Fibroblast of skin of scalp (primary cell): ENCODE measurements at places on chromosomes 7 and 10.
A peak's percentile ranks its signal among the peaks of the same experiment; 100 is the strongest.

DNA sequence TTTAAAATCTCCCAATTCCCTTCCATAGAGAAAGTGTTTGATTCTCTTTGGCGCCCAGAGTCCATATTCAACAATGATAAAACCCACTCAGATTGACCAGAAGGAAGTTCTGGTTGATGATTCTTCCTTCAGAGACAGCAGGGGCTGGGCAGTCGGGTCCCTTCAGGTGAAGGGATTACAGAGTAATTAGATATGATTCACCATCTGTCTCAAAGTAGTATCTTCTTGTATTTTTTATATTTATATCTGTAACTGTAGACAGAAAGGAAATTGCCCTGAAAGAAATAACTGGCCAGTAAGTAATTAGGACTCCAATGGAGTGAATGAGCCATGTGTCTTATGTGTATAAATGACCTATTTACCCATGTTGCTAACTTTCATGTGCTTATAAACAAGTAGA lies 156.0 kb downstream of the PLCE1 start:
- no peak for DNase-seq

GRCh38 chr7:90931986-90932916 lies 332.0 kb upstream of the FZD1 start:
- no peak for DNase-seq

DNA sequence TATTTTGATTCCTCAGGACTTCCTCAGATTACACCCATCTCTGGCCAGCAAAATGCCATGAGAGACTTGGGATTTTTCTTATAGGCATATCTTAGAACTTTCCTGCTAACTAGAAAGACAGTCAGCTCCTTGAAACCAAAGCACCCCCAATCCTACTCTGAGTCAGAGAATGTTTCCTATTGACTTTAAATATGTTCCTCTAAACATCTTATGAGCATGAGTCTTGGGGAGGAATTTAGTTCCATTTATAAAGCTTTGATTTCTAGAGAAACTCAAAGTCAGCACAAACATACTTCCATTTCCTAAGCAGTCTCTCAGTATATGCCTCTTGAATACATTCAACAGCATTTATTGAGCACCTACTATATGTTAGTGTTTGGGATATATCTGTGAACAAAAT lies 128.5 kb downstream of the INHBA start:
- peak; percentile 63 for DNase-seq

- peak; percentile 29 for DNase-seq
These were observed 3.4 kb upstream of the IL6 start for GRCh38 chr7:22723637-22724036.

GRCh38 chr10:86071145-86071544 lies 295.4 kb downstream of the GRID1 start:
- no peak for DNase-seq

DNA sequence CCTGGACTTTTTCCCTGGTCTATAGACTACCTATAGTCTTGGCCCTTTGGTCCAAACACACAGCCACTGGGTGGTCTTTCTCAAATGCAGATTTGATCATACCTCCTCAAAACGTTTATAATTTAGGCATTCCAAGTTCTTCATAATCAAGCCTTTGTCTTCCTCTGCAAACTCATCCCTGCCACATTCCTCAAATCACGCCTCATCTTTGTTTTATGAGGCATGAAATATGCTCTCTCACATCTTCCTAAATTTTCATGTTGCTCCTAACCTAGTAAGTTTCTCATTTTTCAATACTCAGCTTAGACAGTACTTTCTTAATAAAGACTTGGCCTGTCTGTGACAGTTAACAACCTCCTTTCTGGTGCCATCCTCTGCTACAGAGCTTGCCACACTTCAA lies 10.9 kb upstream of the HERC4 start:
- peak; percentile 38 for DNase-seq

GRCh38 chr10:60021361-60021760 lies 115.0 kb upstream of the CCDC6 start:
- no peak for DNase-seq

DNA sequence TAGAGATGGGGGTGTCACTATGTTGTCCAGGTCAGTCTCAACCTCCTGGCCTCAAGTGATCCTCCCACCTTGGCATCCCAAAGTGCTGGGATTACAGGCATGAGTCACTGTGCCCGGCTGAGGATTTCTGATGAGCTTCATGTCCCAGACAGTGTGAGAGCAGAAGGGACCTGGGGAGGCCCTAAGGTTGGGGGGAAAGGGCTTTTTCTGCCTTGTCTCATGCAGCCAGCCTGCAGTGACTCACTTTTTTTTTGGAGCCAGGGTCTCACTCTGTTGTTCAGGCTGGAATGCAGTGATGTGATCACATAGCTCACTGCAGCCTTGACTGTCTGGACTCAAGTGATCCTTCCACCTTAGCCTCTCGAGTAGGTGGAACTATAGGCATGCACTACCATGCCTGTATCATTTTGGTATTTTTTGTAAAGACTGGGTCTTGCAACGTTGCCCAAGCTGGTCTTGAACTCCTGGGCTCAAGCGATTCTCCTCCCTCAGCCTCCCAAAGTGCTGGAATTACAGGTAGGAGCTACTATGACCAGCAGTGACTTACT lies 14.6 kb downstream of the COL26A1 start:
- DNase-seq, result peak; percentile 66

- peak; percentile 46 for DNase-seq
These were observed 44.9 kb downstream of the MYPN start for GRCh38 chr10:68154211-68154497.

DNA sequence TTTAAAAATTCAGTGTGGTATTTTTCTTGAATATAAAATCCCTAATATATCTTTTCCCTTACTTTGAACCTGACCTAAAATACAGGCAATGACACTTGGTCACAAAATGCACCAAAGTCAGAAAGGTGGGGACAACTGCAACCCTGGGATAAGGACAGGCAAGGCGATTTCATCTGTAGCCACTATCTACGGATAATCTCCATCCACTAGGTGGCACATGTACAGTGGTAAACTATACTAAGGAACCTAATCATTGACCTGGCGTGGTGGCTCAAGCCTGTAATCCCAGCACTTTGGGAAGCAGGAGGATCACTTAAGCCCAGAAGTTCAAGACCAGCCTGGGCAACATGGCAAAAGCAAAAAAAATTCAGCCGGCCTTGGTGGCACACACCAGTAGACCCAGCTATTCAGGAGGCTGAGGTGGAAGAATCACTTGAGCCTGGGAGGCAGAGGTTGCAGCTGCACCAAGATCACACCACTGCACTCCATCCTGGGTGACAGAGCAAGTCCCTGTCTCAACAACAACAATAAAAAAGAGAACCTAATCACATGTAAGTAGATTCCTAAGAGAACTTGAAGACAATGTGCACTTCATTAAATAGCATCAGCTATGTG lies 98.9 kb downstream of the KMT2C start:
- peak; percentile 51 for DNase-seq

GRCh38 chr10:42637648-42638054 lies 719 bp downstream of the ZNF33B start:
- no peak for DNase-seq

DNA sequence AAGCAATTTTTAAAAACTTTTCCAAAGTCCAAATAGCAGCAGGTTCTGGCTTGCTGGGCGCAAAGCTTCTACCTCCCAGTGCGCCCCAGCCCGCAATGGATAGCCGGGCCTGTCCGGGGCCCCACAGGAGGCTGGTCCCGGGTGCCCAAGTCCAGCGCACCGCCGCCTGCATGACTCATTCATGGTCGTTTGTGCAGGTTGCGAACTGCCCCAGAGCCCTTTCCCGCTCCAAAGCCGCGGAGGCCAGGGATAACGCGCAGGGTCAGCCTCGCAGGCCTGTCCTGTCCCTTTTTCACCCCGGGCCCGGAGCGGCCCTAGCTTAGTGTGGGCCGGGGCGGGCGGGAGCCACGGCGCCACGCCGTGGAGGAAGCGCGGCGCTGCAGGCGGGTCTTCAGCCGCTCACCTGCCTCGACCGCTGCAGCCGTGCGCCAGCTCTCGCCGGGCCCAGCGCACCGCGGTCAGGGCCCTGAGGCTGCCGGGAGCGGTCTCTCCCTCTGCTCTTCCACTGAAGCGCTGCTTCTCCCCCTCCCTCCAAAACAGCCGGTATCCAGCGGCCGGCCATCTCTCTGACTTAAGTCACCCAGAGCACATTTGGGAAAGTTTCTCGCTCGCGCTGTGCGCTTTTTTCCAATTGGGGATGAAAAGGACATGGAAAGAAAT lies 1.7 kb upstream of the EGR2 start:
- peak; percentile 66 for DNase-seq

- DNase-seq, result no peak
These were observed 87.3 kb upstream of the TRIL start for GRCh38 chr7:29045258-29046086.

- DNase-seq, result peak; percentile 65
These were observed 178.4 kb upstream of the TARP start for GRCh38 chr7:38451840-38452239.

GRCh38 chr10:95755511-95756004 lies 405 bp upstream of the ENTPD1 start:
- no peak for DNase-seq
